ENCODE measurements at places on chromosomes 3 and 15.

DNA sequence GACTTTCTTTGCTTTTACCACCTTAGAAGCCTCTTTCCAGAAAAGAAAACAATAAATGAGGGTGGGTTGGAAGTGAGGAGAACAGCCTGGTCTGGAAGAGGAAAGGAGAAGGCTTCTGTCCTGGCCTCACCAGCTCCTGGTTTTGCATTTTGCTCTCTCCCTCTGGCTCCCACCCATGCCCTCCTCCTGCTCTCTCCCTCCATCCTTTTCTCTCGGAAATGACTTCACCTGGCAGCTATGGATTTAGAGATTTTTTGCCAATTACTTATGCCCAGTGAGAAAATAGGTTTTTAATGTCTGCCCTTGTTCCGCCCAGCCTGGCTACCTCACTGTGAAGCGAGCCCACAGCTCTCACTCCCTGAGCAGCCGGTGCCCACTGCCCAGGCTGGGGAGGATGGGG lies 77.9 kb upstream of the NTRK3 start:
- DNase-seq, result peak; percentile 52

GRCh38 chr3:57544181-57545125 lies at the start of gene DNAH12:
Gene DNAH12 (minus strand): TSS chr3:57544344. CDS start chr3:57542870, 1,474 bp downstream.
- DNase-seq, result peak; percentile 50

DNA sequence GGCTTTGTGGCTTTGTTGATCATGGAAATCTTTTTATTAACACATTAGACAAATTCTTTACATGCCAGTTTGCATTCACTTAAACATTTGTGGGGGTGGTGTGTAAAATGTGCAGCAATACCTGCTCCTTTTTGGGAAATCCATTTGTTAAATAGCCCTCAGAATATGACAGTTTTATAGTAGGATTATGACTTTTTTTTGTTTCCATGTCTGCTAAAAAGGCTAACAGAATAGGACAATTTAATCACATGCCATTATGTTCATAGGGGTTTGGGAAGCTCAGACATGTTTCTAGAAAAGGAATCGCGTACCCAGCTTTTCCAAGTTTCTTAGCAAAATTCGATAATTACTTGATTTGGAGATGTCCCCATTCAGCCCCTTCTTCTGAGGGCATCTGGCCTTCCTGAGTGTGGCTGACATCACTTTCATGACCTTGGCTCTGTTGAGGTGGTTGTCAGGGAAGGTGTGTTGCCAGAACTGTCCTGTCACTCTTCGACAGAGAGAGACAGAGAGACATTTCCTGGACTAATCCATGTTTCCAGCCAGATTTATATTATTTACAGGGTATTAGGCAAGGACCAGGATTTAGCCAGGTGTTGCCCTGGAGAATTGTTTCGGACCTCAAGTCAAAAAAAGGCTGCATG lies 126.4 kb downstream of the PTPRG start:
- DNase-seq, result no peak

DNA sequence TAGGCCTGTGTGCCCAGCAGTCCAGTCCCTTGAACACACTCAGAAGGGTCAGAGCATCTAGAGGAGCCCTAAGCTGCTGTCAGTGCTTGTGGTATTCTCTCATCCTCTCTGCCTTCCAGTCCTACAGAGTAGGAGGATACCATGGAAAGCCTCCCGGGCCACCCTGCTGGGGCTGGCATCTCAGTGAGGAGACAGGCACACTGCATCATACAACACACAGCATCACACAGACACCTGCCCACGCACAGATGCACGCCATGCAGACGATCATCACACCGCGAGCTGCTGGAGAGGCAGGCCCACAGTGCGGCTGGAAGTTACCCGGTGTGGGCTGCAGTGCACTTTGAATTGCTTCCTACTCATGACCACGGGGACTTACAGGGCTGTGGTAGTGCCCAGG lies 15.2 kb downstream of the GABRA5 start:
- no peak for DNase-seq

GRCh38 chr3:12583280-12583679 lies 26.4 kb downstream of the MKRN2 start:
- DNase-seq, result no peak

GRCh38 chr3:31445701-31446100 lies 87.0 kb upstream of the STT3B start:
- DNase-seq, result no peak

DNA sequence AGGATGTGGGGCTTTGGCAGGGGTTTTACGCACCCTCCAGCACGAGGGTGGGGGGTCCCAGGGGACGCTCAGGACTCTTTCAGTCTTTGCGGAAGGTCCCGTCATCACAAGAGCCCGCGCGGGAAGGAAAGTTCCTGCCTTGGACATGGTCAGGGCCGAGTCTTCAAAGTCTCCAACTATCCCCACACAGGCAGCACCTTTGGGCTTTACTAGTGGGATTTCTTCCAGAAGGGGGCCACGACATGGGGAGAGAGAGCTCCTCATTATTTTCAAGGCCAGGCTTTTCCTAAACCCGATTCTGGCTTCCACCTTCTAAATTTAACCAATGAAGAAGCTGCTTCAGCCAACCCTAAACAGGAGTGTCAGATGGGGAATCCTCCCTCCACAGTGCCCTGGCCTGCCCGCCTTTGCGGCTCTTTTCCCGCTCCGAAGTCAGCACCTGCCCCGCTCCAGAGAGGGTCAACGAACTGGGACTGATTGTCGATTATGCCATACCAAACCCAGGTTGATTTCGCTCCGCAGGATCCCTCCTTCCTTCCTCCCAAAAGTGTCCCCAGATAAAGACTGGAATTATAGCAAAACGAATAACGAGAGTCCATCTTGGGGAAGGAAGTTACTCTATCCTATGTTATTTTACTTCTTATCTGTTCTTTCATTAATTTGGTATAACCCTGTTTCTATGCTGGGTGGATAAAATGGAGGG lies 11.0 kb downstream of the SHOX2 start:
- DNase-seq, result no peak

- DNase-seq, result no peak
Measured at GRCh38 chr15:26001201-26001600, 138.1 kb upstream of the ATP10A start.

GRCh38 chr3:134060561-134061385 lies 31.0 kb upstream of the SLCO2A1 start:
- DNase-seq, result no peak

- DNase-seq, result no peak
Measured at GRCh38 chr3:153866901-153867300, 254.3 kb upstream of the ARHGEF26 start.

- peak; percentile 79 for DNase-seq
Measured at GRCh38 chr3:65833761-65834505, 204.8 kb downstream of the MAGI1 start.

DNA sequence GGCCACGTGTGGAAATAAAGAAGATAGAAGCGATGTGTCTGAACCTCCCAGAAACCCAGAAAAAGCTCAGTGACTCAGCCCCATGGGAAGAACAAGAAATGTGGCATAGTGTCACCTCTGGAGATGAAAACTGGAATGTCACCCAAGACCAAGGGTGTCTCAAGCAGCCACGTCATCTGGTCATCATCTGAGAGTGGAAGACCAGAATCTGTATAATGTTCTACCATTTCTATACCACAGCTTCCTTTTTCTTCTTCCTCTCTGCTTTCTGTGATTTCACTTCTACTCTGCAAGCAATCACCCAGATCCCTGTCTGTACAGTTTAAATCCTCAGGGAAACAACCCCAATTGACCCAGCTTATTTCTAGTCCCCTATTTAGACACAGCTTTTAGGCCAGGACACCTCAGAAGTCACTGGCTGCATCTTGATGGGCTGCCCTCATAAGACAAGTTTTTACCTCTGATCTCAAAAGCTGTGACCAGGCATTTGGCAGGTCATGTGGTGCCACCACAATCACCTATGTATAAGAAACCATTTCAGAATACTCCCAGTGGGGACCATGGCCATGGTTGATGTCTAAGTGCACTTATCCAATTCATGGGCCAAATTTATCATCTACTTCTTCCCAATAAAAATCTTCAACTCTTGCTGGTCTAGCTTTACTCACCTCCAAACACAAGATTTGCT lies 278.5 kb upstream of the UMPS start:
- DNase-seq, result no peak

- DNase-seq, result no peak
Measured at GRCh38 chr15:65307978-65308377, 3.5 kb downstream of the RNU5B-1 start.

DNA sequence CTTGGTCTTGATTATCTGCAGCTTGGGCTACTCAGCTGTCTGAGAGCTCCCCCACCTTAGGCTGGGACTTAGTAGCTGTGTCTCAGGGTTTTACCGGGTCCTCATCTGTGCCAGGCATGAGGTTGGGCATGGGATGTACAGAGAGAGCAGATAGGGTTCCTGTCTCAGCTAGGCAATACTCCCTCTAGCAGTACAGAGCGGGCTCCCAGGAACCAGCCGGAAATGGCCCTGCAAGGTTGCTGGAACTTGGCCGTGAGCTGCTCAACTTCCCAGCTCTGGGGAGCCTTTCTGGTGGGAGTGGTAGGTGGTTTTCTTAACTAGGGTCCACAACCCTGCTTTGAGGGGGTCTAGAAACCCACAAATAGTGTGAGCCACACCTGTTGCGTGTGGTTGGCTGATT lies 58.3 kb downstream of the ATP2B2 start:
- no peak for DNase-seq

DNA sequence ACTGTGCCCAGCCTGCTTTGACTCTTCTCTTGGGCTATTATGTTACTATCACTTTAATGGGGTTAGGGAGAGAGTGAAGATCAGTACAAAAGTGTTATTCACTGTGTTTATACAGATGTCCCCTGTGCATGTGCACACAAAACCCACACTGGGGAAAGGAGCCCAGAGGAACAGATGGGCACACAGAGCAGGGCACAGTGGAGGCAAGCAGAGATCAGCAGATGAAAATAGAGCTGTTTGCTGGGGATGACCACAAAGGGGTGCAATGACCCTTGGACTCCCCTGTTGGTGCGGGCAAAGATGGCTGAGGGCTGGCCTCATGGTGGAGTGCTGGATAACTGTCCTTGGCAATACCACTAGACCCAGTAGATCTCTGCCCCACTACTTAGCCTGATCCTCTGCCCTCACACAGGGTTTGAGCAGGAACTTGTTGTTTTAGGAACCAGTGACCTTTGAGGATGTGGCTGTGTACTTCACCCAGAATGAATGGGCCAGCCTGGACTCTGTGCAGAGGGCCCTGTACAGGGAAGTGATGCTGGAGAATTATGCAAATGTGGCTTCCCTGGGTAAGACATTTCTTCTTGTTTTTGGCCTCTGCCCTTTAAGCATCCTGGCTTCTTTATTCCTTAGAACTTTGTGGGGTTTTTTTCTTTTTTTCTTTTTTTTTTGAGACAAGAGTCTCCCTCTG lies 5.3 kb downstream of the ZNF620 start:
- DNase-seq, result no peak

DNA sequence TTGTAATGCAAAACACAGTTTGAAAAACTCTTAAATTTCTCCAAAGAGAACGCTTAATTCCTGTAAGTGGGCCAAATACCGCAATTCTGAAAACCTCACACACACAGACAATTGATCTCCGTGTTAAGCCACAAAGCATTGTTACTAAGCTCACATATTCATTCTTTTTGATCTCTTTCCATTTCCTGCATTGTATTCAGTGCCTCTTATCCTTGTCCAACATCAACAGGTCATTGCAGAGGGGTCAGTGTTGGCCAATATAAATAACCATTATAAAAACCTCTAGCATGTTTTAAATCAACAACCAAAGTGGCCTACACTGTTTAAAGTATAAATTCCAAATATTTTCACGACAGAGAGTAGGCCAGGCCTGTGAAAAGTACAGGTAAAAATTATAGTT lies 171.1 kb downstream of the PDZRN3 start:
- no peak for DNase-seq

DNA sequence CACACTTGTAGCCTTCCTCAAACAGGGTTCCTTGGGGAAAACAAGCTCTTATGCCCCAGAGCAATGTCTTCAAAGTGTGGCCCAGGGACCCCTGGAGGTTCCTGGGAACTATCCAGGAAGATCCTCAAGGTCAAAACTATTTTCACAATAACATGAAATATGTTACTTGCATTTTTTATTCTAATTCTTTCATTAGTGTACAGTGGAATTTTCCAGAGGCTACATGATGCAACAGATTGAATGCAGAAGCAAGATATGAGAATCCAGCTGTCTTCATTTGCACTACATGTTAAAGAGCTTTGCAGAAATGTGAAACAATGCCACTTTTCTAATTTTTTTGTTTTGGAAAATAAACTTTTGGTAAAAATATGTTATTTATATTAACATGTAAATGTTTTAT lies 190.9 kb downstream of the SLC9A9 start:
- no peak for DNase-seq

DNA sequence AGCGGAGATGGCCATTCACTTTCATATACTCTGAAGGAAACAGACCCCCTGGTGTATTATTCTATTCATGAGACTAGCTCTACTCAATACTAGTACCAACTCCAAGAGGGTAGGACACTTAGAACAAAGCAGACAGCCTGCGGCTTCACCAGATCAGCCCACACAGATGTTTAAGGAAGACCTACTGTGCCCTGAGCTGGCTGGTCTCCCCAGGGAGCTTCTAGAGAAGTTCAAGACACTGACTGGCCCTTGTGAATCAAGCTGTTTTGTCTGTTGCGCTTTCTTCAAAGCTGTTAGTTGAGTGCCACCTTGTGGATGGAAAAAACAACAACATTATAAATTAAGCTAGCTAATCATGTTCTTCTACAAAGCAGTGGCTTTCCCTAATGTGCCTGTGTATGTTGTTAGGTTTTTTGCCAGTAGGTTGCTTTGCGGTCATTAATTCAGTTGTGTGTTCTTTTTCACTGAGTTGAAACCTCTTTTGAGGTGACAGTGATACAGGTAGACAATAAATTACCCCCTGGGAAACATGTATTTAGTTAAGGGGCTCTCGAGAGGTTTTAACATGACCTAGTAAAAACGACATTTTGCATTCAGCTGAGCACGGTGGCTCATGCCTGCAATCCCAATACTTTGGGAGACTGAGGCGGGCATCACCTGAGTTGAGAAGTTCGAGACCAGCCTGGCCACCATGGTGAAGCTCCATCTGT lies 64.2 kb upstream of the MYZAP start:
- peak; percentile 85 for DNase-seq

DNA sequence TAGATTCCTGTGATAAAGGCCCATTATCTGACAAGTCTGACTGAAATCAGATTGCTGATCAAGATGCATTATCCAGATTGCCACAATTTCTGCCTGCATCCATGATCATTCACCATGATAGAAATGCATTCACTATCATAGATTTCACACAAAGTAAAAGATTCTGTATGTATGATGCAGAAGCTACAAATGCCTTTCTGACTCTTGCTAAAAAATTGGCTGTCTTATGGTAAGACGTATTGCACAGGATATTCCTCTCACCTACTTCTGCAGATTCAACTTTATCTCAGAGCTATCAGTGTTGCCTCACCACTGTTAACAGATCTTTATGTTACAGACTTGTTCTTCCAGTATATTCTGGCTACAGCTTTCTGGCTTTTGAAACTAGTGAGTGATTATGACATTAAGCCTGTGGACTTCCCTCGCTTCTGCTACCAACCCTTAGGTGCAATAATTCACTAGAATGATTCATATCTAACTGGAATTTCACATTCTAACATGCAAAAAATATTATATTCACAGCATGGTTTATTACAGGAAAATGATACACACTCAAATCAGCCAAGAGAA lies 955.3 kb downstream of the EPHA3 start:
- no peak for DNase-seq

- DNase-seq, result no peak
Measured at GRCh38 chr3:160605315-160605714, 39.9 kb upstream of the KPNA4 start.

Measured in ELR (cell line).